ENCODE measurements at places on chromosomes 13 and 19.

GRCh38 chr13:93260591-93260990 lies 34.0 kb downstream of the GPC6 start:
- no peak for DNase-seq

DNA sequence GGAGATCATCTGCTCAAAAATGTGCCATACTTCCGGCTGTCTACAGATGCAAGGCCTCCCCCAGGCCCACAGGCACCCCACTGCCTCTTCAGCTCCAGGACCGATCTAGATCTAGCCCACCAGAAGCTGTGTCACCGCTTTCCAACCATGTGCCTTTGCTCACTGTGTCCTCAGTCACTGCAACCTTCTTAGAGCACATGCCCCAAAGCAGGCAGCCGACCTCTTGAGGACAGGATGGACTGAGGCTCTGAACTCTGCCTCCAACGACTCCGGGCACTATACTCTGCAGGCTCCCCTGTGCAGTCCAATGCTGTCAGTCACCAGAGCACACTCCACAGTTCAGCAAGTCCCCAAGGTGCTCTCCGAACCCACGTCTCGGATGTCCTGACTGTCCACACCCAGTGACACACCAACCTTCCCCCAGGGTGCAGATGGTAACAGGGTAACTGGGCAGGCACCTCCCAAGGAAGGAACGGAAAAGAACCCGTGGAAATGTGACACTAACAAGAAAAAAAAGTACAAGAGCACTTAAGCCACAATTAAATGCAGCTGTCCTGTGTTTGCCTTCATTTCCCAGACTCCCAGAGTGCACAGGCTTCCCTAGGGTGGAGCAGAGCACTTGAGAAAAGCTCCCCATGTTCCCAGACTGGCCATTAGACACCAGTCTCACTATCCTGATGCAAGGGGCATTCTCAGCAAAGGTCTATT lies 4.8 kb downstream of the STK24 start:
- DNase-seq: peak; percentile 32

GRCh38 chr13:78060966-78061365 lies 142.3 kb upstream of the EDNRB start:
- no peak for DNase-seq

DNA sequence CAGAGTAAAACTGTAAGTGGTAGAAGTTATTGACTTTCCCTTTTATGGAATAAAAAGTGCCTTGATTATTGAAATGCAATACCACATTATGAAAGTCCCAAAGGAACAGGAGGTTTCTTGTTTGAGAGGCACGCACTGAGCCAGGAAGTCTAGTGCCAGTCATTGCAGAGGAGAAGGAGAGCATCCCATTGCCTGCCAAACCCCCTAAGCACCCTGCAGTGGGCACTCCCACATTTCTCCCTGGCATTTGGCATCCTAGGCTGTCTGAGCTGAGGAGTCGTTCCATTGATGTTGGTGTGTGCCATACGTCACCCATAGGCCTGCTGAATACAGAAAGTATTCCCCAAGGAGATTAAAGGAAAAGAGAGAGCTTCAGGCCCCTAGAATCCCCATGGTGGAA lies 85.7 kb upstream of the MBNL2 start:
- DNase-seq: no peak

GRCh38 chr19:32172566-32173160 lies 172.7 kb upstream of the ZNF507 start:
- no peak for DNase-seq

- DNase-seq: no peak
These were observed 47.9 kb upstream of the ZNRF4 start for GRCh38 chr19:5407356-5407755.

- DNase-seq: peak; percentile 98
These were observed at the start of gene INAFM1 for GRCh38 chr19:47274071-47274890. INAFM1 (plus strand) TSS chr19:47274885; CDS start chr19:47274920, 35 bp downstream.

- no peak for DNase-seq
These were observed 23.8 kb upstream of the TM9SF2 start for GRCh38 chr13:99477493-99477892.

DNA sequence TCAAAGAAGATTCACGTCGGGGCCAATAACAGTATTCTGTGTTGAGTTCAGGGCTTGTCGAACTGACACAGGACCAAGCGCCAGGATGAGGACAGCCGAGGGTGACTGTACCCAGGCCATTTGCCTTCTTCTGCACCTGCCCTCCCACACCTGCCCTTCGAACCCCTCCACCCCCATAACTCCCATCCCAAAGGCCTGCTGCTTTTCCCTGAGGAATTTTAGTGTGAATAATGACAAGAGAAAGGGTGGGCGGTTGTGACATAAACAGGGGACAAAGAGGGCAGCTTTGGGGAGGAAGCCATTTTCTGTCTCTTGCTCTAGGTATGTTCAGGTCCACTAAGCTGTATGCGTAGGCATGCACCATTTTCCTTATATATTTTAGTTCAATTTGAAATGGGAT lies 26.1 kb downstream of the GJA3 start:
- no peak for DNase-seq

DNA sequence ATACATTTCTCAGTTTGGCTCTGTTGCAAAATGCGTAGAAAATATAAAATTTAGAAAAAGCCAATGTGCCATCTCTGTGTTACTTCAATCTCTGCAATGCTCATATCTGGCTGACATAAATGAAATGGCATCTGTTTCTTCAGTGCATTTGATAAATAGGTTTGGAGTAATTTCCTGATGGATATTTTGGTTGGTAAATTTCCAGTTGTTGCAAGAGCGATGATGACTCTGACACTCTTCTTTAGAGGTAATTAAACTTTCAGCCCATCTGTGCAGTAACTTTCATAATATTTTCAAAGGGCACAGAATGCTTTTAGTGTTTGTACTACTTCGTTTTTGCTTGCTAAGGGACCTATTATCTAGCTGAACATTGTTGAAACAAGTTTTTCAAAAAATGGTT lies 1286.4 kb downstream of the PCDH9 start:
- DNase-seq: no peak

DNA sequence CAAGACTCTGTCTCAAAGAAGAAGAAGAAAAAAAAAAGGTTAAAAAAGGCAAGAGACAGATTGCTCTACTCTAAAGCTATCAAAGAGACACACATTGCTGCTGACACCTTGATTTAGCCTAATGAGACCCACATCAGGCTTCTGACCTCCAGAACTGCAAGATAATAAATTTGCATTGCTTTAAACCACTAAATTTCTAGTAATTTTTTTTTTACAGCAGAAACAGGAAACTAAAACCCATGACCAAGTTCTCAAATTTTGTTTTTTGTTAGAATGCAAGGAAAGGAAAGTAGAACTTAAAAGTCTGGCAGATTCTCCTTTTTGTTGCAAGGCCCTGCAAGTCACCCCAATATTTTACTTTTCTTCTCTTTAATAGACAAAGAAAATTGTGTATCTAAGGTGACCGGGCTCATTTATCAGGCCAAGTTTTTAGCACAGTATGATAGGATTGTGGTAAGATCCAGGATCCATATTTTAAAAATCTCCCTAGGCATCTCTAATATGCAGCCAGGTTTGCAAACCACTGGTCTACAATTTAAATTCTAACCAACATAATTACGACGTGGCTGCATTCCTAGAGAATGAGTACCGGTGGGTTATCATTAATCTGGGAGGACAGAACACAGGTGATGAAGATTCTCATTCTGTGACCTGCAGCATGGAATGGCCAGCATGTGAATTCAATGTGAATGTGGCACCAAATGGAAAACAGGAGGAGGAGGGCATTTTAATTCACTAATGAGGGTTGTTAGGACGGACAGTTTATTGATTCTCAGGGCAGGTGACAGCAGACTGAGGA lies 56.7 kb upstream of the MED4 start:
- peak; percentile 17 for DNase-seq

DNA sequence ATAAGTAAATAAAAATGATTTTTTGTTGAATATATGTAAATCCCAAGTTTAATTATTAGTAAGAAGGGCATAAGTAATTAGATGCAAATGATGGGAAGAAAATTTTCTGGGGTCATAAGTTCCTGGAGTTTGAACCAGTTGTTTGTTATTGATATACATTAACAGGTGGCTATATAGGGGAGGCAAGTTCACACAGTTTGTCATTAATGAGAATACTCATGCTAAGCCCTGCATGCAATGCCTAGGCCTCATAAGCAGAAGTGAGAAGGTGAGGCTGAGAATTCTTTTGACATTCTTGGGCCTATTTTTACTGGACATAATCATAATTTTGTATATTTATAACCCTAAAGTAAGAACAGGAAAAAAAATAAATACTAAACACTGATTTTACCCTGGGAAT lies 1210.7 kb upstream of the PCDH9 start:
- DNase-seq: no peak

DNA sequence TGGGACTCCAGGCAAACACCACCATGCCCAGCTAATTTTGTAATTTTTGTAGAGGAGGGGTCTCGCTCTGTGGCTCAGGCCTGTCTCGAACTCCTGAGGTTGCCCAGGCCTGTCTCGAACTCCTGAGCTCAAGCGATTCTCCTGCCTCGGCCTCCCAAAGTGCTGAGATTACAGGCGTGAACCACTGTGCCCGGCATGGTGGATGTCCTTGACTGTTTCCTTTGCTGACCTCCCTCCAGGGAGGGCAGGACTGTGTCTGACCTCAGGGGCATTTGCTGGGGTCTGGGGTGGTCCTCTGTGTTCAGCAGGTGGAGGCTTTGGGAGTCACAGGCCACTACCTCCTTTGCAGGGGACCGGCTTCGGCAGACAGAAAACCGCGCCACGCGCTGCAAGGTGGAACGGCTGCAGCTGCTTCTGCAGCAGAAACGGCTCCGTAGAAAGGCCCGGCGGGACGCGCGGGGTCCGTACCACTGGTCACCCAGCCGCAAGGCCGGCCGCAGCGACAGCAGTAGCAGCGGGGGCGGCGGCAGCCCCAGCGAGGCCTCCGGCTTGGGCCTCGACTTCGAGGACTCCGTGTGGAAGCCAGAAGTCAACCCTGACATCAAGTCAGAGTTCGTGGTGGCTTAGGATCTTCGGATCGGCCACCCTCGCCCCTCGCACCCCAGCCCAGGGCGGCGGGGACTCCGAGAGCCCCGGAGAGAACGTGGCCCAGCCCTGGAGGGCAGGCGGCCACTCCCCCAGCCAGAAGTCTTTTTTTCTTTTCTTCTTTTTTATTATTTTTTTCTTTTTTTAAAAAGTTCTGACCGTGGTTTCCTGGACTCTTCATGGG lies 8.5 kb downstream of the MIDN start:
- peak; percentile 19 for DNase-seq

GRCh38 chr19:33301900-33302174 lies 497 bp downstream of the CEBPA start:
- no peak for DNase-seq

DNA sequence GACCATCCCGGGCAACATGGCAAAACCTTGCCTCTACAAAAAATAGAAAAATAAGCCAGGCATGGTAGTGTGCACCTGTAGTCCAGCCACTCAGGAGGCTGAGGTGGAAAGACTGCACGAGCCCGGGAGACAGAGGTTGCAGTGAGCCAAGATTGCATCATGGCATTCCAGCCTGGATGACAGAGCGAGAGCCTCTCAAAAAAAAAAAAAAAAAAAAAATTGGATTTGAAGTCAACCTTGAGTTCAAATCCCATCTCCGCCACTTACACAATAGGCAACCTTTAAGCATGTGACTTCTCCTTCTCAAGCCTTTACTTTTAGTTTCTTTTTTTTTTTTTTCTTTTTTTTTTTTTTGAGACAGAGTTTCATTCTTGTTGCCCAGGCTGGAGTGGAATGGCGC lies 12.0 kb downstream of the KASH5 start:
- DNase-seq: no peak

DNA sequence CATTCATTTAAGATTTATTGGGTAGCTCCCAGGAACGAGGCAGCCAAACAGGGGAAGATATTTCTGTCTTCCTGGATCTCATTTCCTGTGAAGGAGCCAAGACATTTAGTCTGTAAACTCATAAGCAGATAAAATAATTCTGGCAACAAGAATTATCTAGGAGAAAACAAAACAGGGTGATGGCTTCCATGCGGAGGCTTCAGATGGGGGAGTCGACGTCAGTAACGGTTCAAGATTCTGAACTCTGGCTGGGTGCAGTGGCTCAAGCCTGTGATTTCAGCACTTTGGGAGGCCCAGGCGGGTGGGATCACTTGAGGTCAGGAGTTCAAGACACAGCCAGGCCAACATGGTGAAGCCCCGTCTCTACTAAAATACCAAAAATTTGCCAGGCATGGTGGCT lies 1.3 kb downstream of the GNA15 start:
- no peak for DNase-seq

- peak; percentile 93 for DNase-seq
These were observed 1.6 kb downstream of the RASIP1 start for GRCh38 chr19:48738557-48739403.

DNA sequence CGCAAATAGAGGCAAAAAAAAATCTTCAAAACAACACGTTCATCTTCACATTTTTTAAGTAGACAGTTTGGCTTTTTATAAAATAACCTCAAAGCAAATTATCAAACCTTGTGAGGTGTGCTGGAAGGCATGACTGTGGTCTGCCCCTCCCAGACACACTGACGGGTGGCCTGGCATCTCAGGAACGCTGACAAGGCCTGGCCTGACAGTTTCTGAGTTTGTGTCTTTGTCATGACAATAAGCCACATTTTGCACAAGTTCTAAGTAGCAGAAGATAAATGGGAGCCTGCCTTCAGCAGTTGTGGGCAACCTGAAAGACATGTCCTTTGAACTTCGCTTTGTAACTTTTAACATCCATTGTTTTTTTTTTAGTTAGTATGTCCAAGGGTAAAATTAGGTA lies 38.5 kb downstream of the SOX21 start:
- DNase-seq: no peak

DNA sequence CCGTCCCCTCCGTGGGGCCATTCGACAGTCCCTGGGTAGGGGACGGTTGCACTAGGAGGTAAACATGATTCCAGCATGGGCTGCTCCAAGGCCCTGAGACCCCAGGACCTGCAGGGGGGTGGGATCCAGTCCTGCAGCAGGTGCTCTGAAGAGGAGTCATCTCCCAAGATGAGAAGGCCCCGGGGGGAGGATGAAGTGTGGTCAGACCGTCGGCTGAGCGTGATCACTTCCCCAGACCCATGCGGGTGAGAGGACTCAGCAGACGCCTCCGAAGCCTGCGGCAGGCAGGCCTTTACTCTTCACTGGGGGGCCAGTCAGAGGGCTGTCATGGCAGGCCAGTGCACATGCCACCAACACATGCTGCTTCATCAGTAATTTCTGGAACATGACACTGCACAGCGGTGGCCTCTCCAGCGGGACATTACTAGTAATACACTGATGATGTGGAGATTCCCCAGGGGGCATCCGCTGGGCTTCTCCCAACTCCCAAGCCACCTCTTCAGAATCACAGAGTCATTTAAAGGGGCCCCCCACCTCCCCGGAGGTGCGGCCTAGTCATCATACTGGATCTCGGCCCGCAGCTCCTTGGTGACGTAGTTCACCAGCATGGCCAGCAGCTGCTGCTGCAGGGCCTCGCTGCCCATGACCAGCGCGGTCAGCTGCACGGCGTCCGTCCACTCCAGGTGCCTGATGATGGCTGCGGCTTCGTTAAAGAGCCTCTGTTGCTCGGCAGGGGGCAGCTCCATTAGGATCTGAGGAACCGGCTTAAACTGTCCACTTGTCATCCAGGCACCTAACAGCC lies 12.7 kb downstream of the C19orf12 start:
- no peak for DNase-seq

- DNase-seq: no peak
These were observed 4.4 kb downstream of the TEKTIP1 start for GRCh38 chr19:3543150-3544057.

- no peak for DNase-seq
These were observed 749 bp downstream of the GDF15 start for GRCh38 chr19:18386543-18387271.

- DNase-seq: no peak
These were observed 77.5 kb downstream of the DLEU7 start for GRCh38 chr13:50766013-50766412.

Data from CD4-positive, alpha-beta T cell treated with Interleukin-21 for 1 hour (primary cell).